ENCODE measurements at places on chromosomes 3 and 15.

DNA sequence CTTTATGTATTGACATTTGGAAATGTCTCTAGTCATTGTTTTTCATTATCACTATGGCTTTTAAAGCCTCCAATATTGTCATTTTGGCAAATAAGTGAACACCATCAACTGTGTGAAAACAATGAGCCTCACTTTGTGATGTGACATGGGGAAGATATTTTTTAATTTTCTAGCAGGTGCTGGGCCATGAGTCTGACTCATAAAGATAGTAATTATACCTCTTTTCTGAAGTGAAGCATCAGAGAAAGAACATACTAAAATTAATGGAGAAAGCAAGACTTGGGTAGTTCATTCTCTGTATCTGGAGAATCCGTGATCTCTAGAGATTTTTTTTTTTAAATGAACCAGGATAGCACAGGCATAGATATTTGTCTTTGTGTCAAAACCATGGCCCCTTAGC is 100.8 kb downstream of the CCNL1 start:
- no peak for DNase-seq

DNA sequence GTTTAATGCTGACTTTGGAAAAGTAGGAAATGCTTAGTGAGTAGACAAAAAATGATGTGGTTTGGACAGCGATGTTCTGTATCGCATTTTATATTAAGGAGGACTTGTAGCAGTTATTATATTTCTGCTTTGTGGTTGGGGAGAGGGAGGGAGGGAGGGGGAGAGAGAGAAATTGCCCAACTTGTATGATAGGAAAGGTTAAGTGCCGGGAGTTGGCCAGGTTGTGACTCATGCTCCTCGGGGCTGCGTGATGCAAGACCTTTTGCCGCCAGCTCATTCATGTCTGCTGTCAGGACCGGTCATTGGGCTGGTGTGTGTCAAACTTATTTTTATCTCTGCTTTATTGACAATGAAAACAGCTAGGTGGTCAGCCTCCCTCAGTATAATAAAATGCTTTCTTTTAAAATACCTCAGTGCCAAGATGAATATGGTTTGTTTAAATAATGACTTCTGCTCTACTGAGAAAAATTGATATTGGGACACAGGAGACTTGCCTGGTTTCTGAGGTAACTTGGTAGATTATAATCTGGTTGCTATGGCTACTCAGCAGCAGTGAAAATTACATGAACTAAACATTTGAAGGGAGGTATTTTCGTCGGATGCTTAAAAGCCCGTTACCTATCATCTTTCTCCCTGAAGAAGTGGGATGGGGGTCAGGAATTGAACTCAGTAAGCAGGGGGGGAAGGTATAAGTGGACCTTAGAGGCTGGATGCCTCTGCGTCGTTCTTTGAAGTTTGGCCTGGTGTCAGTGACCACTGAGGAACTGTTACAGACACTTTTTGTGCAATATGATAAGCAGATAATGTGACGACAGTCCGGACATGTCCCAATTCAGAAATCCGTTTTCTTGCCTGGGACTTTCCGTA is 90.7 kb downstream of the FNDC3B start:
- no peak for DNase-seq

- no peak for DNase-seq
Measured at GRCh38 chr15:47674586-47675232, 42.6 kb upstream of the SEMA6D start.

DNA sequence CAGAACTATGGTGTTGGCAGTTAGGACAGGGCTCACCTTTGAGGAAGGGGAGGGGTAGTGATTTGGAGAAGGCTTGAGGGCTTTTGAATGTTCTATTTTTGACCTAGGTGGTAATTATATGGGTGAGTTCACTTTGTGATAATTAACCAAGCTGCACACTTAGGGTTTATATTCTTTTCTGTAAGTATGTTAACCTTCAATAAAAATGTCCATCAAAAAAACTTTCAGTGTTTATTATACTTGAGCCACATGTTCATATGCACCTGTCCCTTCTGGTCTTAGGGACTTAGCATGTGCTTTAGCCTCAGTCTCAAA is 28.4 kb downstream of the PDE8A start:
- no peak for DNase-seq

DNA sequence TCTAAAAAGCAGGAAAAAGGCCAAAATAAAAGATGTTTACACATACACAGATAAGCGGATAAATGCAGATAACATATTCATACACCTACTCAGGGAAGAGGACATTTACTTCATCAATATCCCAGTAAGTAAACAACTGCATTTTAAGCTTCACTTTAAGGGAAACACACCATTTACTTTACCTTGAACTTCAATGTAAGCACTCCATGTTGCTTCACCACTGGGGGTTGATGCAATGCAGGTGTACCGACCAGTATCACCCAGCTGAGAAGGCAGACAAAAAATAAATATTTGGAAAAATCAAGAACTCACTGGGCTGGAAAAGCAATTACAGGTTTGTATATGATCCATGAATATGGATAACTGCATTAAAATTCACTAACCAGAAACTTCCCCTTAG is 1099.5 kb downstream of the ROBO1 start:
- DNase-seq, result no peak

DNA sequence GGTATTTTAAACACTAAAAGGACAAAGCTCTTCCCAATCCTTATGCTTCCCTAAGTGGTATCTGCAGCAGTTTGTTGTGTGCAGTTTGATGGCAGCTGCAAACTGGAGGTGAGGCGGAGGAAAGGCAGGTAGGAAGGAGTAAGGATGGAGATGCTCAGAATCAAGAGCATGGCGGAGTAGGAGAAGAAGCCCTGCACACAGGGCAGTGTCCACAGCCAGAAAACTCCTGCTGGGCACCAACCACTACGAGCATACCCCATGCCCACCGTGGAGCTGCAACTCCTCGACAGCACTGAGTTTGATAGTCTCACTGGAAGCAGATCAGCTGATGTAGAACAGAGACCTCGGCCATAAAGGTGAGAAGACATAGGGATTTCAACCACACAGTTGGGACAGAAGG is 30.3 kb upstream of the ESYT3 start:
- no peak for DNase-seq

DNA sequence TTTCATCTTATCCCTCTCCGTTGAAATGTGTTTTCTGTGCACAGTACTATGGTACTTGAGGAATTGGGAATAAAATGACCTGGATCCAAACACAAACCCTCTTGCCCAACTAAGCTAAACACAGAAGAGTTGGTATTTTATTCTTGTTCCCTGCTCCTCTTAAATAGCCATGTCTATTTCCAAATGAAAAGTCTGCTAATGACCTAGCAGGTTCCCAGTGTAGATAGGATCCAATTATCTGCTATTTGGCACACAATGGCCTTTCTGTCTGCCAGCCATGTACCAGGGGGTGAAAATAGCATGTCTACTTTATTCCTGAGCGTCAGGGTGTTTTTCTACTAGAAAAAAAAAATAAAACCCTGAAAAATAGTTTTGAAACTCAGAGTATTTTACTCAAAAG is 657.0 kb upstream of the NAALADL2 start:
- no peak for DNase-seq

- no peak for DNase-seq
Measured at GRCh38 chr3:124126436-124127023, 134.6 kb upstream of the ROPN1 start.

DNA sequence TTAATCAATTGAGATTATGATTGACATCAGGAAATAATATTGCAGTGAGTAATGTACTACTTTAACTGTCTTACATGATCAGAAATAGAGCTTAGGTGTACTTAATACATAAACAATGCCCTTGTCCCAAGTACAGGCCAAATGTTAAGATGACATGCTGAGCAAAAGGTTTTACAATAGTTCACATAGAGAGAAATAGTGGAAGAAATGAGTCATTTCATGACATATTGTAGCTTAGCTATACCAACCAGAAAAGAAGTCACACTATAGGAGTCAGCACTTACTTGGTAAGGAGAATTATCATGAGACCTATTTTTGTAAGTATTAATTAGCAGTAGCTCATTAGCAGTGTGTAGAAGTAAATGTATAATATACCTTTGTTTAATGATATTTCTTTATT is 96.4 kb upstream of the NANOGP8 start:
- no peak for DNase-seq

- DNase-seq, result no peak
Measured at GRCh38 chr3:126083138-126083445, 832 bp downstream of the SLC41A3 start.

DNA sequence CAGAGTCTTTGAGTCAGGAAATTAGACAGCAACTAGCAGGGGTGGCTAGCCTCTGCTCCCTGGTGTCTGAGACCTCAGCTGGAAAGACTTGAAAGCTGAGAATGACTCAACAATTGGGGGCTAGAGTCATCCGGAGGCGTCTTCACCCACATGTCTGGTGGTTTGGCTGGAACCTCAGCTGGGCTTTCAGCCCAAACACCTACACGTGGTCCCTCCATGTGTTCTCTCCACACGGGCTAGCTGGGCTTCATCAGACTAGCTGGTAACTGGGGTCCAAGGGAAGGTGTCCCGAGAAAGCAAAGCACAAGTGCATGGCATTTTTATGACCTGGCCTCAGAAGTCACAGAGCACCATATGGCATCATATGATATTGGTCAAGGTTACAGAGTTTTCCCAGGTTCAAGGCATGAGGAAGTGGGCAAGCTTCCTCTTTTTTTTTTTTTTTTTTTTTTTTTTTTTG is 19.9 kb upstream of the ABHD2 start:
- peak; percentile 28 for DNase-seq

DNA sequence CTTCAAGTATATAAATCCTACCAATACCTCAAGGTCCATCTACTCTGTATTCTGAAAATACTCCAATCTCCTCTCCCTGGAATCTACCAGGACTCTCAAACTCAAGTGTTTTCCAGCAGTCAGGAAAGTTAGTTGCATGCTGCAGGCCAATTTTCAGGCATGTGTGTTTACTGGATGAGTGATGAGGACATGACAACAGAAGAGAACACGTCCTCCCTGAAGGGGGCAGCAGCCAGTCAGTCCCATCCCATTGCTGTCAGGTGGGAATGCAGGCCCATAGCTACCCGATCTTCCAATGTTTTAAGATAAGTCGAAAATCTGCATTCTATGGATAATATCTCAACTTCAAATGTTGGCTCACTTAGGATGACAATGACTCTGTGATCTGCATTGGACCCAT is 496.2 kb downstream of the FHIT start:
- DNase-seq, result no peak

- peak; percentile 16 for DNase-seq
Measured at GRCh38 chr15:67033571-67034044, 31.8 kb upstream of the SMAD3 start.

DNA sequence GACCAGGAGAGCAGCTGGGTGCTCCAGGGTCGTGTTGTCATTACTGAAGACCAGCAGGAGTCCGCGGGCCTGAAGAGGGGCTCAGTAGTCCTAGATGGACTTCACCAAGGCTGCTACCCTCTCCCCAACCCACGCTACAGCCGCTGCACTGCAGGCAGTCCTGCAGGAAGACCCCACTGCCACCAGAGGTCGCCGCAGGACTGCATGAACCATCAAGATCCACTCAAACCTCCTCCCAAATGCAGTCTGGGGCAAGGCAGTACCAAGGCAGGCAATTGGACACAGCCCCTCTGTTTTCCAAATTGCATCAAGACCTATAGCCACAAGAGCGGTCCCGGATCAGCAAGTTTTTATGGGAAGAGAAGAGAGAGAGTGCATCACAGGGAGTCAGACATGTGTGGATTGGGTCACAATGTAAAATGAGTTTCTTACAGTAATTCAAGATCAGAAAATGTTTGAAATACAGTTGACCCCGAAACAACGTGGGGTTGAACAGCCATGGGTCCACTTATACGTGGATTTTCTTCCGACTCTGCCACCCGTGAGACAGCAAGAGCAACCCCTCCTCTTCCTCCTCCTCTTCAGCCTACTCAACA is 46.7 kb downstream of the DZIP1L start:
- peak; percentile 63 for DNase-seq

DNA sequence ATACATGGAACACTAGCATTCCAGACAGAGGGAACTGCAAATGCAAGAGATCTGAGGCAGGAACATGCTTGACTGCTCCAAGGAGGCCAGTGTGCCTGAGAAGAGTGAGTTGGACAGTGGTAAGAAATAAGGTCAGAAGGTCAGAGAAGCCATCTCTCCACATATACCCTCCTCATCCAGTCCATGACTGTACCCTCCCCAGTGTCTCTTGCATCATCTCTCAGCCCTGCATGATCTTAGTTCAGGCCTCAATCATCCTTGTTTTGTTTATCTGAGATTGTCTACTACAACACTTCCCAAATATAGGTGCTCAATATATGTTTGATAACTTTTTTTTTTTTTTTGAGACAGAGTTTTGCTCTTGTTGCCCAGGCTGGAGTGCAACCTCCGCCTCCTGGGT is 5.5 kb upstream of the RSL24D1 start:
- DNase-seq, result no peak

DNA sequence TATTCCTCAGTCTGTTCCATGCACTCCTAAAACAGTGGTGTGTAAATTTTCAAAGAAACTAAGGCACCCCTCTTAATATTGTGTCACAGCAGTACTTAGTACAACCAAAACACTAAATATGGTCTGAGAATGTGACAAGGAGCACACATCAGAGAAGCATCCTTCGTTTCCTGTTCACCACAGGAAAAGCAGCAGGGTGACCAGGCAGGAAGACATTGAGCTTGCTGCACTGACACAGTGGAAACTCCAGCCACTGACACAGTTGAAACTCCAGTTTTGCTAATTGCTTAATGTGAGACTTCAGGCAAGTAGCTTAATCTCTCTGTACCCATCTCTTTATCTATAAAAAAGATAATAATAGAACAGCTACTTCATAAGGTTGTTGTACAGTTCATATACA is 353.0 kb upstream of the RORA start:
- DNase-seq, result no peak

DNA sequence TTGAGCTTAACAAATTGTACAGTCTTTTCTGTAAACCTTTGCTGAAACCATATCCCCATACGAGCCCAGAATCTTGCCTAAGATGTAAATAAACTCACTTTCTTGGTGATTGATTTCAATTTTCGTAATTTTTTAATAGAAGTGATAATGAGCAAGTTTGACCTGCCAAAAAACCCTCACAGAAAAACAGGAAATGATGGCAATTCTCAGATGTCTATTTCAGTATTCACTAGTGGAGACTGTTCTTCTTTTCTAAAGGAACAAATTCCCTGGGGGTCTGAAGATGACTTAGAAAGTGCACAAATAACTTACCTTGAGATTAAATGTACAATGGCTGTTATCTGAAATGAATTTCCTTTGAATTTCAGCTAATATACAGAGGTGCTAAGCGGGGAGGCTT is 116.5 kb upstream of the CMC1 start:
- no peak for DNase-seq

DNA sequence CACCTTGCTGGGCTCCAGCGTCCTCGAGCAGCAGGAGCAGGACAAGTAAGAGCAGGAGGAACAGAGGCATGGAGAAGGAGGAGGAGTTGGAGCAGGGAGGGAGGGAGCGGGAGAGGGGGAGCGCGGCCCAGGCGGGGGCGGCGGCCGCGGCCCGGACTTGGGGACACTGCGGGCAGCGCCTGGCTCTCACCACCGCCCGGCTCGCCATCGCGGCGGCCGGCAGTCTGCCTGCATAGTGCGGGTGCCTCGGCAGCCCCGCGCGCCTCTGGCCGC is 440 bp downstream of the DCBLD2 start:
- DNase-seq, result no peak

DNA sequence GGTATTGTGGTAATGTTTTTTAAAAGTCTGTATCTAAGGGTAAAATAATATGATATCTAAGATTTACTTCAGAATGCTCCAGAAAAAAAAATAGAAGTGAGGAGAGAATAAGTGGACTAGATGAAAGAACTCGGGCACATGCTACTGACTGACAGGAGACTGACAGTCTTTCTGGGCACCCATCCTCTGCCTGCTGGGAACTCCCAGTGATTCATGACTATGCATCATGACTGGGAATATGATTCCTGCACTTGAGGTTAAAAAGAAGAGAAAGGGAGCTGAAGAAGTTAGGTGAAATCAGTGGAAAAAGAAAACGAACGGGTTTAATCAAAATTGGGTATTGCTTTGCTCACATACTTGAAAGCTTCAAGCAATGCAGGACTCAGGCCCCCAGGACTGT is 35.7 kb upstream of the SPSB4 start:
- DNase-seq, result no peak
